ENCODE measurements at places on chromosomes 13 and 19. TPM values are rescaled to one million over a fixed set of nuclear protein-coding genes. Genes with fewer than 3 reads are reported as not detected.

DNA sequence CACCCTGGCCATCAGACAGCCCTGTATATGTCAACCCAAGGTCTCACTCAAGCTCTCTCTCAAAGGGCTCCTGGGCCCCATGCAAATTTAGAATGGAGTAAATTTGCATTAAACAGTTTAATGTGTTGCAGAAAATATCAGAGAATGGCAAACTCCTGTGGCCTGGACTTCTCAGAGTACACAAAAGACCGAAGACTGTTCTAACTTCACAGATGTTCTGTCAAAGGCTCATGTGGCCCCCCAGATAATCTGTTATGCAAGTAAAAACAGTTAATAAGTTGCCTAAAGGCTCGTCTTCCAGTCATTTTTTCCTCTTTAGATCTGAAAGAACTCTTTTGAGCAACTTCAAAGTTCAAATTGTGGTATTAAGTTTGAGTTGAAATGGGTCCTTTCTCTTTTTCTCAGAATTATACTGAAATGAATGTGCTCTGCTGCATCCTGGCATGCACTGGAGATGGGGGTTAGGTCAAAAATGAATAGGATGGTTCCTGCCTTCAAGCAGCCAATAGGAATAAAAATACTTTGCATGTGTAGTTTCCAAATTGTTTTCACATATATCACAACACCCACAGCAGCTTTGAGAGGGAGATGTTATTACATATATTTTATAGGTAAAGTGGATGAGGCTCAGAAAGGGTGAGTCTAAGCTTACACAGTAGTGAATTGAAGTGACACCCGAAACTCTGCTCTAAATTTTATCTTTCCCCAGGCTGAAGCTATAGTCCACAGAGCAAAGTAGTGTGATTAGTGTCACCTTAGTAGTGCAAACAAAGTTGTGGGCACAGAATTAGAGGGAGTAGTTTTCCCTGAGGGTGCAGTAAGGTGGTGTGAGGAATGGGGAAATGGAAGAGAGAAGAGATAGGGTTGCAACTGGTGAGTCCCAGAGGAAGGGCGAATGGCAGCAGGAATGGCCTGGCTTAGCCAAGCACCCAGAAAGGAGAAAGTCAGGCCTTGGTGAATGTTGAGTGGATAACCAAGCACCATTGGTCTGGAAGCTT, 205.0 kb upstream of the RFC3 start:
- DNase-seq = no peak

The MYO1F gene
- total RNA-seq = 29.6 TPM

The CYP4F11 gene
- 9.6 TPM for total RNA-seq

DNA sequence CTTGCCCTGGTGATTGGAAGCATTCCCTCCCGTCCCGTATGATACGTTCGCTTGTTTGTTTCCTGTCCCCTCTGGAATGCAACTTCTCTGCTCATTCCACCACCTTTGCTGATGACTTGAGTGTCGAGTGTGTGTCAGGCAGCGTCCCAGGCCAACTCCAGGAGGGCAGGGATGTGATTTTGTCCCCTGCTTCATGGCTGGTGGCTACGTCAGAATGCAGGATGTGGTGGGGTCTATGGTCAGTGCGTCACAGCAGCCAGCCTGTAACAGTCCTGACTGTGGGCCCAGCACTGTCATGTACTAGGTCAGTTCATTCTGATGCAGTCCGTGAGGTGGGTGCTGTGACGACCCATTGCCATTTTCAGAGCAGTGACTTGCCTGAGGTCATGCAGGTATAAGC, 16.2 kb downstream of the BRSK1 start:
- DNase-seq = no peak

GRCh38 chr13:112255550-112256120, 120.5 kb upstream of the SPACA7 start:
- DNase-seq = no peak

DNA sequence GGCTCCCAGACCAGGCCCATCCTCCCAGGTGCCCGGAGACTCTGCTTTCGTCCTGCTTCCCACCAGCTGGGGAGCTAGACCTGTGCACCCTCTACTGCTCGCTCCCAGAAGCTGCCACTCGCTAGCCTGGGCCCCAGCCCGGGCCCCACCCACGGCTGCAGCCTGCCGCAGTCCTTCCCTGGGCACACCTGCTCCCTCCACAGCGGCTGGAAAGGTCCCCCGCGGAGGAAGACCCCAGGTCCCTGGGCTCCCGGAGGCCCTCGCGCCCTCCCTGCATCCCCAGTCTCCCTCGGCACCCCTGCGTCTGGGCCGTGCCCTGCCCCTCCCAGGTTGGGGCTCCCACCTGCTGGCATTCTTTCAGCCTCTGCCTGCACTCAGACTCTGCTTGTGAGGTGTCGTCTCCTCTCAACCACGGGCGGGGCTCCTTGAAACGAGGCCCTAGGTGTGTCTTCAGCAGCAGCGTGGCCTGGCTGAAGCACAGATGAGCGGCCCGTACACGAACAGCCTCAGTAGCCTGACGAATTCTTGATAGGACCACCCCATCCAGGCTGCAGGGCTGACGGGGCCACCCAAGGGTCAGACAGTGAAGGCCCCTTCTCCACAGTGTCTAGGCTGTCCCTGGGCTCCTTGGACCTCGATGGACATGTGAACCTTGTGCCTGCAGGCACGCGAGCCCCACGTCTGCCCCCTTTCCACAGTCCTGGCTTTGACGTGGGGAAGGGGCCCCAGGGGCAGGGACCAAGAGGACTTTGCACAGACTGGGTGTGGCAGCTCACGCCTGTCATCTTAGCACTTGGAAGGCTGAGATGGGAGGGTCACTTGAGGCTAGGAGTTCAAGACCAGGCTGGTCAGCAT, 27.9 kb downstream of the DOT1L start:
- no peak for DNase-seq

DNA sequence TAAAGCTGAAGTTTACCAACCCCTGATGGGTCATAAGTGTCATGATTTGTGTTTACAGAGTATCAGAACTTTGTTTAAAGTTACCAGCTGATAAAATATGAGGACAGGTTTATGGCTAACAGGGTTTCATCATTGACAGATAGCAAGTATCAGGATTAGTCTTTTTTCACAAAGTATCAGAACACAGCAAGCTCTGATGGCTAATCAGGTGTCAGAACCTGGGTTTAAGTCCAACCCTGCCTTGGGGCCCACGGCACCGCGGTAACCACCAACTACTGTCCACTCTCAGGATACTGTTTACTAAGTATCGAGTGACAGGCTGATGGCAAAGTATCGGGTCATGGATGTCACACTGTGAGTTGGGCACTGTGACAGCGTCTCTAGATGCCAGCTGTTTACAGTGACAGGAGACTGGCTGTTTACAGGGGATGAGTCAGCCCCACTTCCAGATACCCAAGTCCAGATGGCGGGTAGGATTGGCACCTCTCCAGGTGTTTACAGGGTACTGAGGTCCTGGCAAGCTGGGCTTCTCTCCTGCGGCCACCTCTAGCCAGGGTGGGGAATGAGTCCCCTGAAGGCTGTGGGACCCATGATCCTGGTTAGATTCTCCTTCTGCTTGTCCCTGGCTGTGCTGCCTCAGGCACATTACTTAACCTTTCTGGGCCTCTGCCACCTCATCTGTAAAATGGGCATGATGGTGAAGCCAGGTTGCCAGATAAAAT, 21.8 kb downstream of the ARRDC2 start:
- DNase-seq = no peak
